ENCODE measurements at places on chromosomes 16 and 17.

DNA sequence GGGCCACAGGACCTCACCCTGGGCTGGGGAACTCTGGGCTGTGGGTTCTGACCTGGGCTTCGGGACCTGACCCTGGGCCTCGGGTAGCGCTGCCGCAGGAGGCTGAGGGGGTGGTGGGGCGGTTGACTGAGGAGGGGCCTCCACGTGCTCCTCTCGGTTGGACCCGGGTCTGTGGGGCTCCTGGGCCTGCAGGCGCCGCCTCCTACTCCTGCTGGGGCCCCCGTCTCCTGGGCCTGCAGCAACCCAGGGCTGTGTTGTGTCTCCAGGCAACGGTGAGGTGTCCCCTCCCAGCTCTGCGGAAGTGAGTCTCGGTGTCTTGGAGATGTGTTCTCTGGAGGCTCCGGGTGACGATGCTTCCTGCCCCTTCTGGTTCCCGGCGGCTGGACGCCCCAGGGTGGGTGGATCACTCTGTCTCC is 41.5 kb upstream of the GNG13 start:
- DNase-seq, result no peak

DNA sequence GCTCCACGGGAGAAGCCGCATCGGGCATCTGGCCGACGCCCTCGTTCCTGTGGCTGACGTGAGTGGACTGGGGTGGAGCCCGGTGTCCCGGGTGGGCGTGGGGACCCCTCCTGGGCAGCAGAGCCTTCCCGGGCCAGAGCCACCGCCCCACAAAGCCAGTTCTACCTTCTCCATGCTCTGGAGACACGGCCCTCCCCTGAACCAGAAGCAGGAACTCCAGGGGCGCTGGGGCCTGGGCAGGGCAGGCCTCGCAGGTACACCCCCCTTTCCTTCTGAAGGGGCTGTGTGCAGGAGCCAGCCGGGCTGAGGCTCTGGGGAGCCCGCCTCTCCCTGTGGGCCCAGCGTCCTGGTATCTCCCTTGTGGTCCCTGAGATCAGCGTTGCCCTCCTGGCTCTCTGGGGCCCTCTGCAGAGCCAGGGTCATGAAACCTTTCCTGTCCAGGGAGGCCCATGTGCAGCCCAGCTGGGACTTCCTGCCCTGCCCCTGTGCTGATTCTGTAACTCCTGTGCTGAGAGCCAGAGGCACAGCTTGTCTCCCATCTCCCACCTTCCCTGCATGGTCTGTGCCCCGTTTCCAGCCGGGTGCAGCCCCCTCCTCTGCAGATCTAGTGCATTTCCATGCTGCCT is 6.5 kb downstream of the PIGQ start:
- DNase-seq, result no peak

GRCh38 chr17:79006046-79006445 is 3.5 kb downstream of the CANT1 start:
- DNase-seq, result no peak

- no peak for DNase-seq
Observed at GRCh38 chr17:79543531-79543930, 67.3 kb downstream of the RBFOX3 start.

Measured in GM12878 (cell line).